HuH-7 (cell line): ENCODE measurements at places on chromosomes 11 and 22.

DNA sequence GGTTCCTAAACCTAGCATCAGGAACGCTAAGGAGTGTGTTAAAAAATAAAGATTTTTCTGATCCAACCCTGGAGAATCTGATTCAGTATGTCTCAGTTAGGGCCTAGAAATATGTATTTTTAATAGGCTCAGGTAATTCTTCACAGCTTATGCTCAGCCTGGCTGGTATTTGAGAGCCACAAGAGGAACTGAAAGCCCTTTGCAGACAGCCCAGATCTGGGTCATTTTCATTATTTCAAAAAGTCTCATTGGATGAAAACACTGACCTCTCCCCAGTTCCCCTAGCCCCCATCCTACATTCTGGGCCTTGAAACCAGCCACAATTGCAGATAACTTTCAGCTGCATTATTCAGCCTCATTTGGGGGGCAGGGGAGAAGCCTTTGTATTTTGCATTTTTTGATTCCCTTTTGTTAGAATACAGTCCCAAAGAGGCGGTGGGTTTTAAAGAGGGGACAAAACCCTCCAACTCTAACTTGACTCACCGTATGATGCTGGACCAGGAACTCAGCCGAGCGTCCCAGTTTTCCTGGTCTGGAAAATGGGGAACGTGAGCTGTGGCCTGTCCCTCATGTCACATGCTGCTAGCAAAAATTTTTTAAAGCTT lies 66.0 kb upstream of the LARGE1 start:
- no peak for DNase-seq

DNA sequence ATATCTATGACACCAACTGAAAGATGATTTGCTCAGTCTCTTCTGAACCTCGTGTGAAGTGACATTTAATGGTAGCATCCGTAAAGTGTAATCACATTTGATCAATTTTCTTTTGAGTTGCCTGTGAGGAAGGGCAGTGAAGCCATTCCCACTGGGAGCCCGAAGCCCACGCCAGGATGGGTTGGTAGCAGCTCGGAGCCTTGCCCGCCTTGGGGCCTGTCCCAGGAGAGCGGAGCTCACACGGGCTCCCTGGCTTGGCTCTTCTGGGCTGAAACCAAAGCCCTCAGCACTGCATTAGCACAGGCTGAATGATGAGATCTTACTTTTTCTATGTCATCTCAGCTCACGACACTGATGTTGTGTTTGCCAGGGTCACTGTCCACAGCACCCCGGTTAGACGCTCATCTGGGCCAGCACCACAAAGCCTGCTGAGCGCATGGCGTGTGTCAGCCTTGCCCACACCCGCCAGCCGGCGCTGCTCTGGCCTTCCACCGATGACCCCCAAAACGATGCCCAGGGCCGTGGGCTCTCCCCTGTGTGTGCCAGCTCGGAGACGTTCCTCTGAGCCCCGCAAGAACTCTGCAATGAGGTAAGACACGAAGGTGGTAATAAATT lies 9.3 kb upstream of the TRMU start:
- DNase-seq = no peak

DNA sequence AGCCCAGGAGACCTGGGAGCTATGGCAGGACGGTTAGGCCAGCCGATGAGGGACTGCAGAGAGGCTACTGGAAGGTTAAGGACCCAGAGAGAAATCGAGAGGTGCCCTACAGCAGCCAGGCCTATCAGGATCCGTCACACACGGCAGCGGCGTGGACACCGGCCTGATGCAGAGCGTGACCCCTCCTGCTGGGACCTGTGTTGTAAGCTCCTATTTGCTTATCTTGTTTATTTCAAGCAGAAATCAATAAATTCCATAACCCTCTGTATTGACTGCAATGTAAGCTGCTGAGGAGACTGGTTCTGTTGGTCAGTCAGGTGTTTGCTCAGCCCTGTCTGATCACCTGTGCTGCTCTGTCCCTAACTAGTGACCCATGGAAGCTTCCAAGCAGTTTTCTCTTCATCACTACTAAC lies 39.9 kb downstream of the PPP2R1B start:
- peak; percentile 65 for DNase-seq

DNA sequence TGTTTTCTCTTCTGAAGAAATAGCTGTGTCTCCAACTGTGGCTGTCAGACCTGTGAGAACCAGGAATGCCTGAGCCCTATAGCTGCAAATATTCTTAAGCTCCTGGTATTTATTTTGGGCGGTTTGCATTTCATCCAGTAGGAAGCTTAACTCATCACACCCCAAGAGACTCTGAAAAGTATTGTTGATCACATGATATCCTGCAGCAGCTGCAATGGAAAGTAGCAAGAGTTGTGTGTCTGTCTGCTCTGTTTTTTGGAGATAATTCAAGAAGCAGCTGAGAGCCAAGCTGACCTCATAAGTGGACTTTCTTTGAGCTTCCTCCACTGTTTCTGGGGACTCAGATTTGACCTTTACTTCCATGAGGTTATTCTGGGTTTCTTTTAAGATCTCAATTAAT lies 36.4 kb upstream of the MRPL17 start:
- DNase-seq = no peak

DNA sequence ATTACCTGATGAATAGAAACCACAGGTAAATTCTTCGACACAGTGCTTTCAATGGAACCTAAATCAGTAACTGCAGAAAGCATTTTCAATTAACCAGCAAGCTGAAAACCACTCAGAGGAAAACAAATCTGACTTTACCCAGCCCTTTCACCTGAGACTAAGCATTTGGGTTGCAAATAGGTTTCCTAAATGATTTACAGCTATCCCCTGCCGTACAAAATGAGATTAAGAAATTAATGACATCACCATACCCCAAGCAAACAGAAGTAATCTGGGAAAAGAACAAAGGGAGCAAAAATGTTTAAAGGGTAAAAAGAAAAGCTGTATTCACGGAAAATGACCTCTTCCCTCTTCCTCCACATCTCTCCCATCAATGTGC lies 584 bp downstream of the NOX4 start:
- DNase-seq = no peak

DNA sequence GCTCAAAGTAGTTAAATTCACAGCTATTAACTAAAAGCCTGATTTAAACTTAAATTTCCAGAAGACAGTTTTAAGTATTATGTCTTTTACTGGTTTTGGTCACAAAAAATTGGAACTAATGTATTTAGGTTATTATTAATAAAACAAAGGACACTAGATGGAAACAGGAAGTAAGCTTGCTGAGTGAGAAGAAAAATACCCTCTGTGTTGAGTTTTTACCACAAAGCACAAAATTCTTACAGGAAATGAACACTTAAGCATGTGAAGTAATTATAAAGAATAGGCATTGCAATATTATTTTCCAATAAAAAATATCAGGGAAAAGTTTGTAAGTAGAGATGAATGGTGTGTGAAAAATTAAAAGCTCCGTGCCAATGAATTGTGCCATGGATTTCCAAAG lies 46.3 kb downstream of the PIK3C2A start:
- no peak for DNase-seq

GRCh38 chr11:19441288-19441687 lies 200.5 kb upstream of the E2F8 start:
- no peak for DNase-seq

GRCh38 chr11:95702526-95702925 lies 87.1 kb downstream of the FAM76B start:
- no peak for DNase-seq

GRCh38 chr22:19271856-19272535 lies 19.5 kb downstream of the CLTCL1 start:
- no peak for DNase-seq

GRCh38 chr11:8102965-8103364 lies 22.0 kb downstream of the TUB start:
- DNase-seq = no peak

DNA sequence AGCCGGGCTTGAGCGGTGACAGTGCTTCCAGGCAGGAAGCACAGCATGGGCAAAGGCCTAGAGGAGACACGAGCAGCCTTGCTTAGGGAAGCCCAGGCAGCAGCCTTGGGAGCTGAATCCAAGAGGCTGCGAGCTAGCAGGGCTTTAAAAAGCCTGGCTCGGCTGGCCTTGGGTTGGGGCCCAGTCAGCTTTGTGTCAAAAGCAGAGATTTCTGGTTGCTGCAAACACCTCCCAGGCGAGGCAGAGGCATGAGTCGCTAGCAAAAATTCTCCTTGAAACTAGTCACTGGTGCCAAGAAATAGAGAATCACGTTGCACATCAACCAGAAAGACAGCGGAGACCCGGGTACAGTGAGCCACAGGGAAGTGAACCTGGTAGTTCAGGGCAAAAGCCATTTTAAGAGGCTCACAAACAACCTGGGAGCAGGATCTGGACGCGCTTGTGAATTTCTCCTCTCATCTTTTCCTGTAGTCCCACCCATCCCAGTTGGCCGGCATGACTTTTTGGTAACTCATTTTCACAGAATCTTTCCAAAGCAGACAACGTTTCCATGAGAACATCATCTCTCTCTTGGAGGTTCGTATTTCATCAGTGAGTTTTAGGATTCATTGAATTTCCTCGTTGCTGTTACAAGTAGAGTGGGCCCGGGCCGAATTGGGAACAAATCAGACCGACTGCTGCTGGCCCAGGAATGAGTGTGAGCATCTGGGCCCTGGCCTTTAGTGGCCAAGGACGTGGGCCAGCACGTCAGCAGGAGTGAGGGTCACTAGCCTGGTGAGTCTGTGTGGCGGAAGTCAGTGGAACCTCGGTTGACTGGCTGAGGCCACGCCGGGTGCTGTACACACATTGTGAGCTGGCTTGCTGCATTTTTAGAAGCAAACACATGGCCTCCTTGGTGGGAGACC lies 16.4 kb upstream of the FGF4 start:
- no peak for DNase-seq

DNA sequence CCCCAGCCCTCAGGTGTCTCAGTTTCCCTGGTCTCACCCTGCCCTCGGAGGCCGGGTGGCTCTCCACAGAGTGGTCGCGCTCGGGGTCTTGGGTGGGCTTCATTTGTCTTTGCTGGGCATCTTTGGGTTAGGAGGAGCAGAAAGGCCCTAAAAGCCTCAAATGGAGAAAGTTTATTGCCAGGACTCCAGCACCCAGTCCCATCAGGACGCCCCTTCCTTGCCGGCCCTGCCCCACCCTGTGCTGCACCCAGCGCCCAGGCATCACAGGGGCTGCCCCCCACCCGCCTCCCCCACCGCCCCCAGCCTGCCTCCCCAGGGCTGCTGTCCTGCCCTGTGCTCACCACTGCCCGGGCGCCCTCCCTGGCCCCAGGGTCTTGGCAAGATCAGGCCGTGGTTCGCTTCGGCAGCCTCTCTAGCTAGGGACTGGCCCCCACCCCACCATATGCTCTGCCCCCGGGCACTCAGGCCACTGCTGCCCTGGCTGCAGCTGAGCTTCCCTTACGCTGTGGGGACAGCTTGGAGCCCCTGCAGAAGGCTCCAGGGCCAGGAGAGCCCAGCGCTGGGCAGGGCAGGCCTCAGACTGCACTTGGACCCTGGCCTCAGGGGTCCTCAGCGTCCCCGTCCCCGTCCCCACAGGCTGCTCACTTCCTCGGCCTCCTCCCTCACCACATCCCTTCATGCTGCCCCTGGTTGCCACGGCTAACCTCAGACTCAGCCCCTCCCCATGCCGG lies 31.4 kb downstream of the MOB2 start:
- DNase-seq = no peak

- no peak for DNase-seq
Measured at GRCh38 chr11:61832207-61832606, 4.1 kb downstream of the FADS2 start.

- no peak for DNase-seq
Measured at GRCh38 chr11:74504100-74504691, 10.7 kb upstream of the LIPT2 start.

GRCh38 chr22:18109410-18110193 lies 1.0 kb upstream of the TUBA8 start:
- DNase-seq = peak; percentile 36

- no peak for DNase-seq
Measured at GRCh38 chr11:115144914-115145313, 359.3 kb downstream of the CADM1 start.

DNA sequence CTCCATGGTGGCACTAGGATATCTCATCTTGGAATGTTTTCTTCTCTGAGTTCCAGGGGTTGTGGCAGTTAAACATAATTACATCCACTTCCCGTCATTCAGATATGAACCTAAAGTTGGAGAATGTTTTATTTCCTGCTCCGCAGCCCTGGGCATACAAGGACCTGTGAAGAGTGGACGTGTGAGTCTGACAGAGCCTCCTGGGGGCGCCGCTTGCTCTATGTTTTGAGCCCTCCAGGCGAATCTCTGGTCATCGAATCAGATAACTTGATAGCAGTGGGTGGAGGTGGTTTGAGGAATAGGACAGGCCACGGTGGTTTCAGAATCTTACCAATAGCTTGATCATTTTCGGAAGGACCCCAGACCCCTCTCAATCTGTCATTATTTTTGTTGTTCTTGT lies 174.2 kb downstream of the NTM start:
- no peak for DNase-seq

DNA sequence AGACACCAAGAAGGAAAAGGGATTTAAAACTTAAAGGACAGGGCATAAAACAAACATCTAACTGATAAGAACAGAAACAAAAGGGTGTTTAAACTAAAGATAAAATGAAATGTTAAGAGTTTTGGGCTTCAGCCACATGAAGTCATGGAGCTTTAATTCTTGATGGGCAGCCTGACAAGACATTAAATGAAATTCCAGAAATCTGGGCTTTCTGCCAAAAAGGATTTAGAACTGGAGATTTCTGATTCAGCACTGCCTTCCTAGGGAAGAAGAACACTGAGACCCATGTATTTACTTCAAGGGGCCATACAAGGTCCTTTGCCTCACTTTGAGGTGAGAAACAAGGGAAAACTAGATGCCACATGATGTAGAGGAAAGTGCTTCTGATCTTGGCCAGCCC lies 355.9 kb upstream of the RAG2 start:
- DNase-seq = no peak

GRCh38 chr22:36367479-36367878 lies 20.3 kb downstream of the MYH9 start:
- DNase-seq = no peak

- no peak for DNase-seq
Measured at GRCh38 chr22:47551431-47551775, 789.0 kb downstream of the TBC1D22A start.

GRCh38 chr11:20060647-20061205 lies 99.5 kb downstream of the DBX1 start:
- DNase-seq = no peak

- no peak for DNase-seq
Measured at GRCh38 chr11:120191058-120191457, 19.8 kb upstream of the OAF start.

GRCh38 chr22:46159777-46160176 lies 9.5 kb downstream of the PPARA start:
- DNase-seq = no peak

DNA sequence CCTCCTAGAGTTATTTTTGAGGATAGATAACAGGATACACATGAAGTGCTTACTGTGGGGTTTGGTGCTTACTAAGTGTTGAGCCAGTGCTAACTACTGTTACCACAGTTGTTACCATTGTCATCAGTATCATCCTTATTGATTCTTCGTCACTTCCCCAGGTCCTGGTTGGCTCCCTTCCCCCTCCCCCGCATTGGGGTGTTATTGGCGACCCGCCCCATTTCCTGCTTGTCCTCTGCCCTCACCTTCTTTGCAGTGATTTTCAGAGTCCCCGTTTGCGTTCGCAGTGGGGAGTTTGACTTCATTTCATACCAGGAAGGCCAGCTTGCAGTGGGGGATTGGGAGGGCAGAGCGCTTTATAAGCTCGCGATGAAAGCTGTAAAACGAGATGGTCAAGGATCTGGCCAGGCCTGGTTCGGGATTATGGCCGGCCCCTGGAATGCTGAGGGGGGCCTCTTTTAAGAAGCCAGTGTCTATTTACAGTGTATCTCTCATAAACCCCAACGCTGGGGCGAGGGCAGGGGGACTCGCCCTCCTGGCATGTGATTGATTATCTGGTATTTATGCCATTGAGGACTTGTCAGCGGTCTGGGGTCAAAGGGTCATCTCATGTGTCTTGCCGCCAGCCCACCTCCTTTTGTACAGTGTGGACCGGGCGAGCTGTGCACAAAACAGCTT lies 84.6 kb upstream of the NNMT start:
- DNase-seq = no peak

GRCh38 chr11:132205496-132205895 lies 835.1 kb downstream of the NTM start:
- no peak for DNase-seq
